NCI-H187 treated with DMSO at 0.1 percent for 48 hours (cell line): ENCODE measurements at places on chromosomes 7 and 10.

DNA sequence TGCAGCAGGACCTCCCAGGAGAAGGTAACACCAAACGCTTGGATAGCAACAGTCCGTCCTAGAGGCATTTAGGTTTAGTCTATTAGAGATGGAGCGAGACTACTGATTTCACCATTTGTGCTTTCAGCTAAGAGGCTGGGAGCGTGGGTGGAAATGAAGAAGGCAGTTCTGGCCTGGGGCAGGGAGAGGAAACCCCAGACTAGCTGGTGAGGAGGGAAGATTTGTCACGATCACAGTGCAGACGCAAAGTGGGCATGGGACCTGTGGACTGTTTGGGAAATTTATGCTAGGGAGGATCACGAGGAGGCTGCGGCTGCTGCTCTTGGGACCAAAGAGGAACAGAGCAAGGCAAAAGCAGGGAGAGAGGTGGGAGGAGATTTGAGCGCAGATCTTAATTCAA lies 130.4 kb upstream of the AOAH start:
- DNase-seq: no peak

DNA sequence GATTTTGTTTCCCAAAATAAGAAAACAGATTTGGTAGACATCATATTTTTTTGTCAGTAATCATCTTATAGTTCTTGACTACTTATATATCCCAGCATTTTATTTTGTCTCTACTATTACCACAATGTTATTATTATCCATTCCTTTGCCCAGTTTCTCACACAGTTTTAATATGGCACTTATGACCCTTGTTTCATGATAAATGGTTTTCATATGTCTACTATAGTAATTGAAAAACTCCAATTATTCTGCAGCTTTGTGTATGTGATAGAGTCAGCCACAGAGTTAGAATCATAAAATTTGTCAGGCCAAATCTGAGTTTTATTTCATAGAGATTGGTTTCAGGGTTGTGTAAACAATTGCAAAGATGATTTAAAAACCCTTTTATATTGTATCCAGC lies 203.9 kb downstream of the MALRD1 start:
- no peak for DNase-seq

GRCh38 chr7:1927937-1928644 lies 258.0 kb downstream of the ELFN1 start:
- DNase-seq: no peak

GRCh38 chr7:467393-467828 lies 52.2 kb downstream of the PDGFA start:
- no peak for DNase-seq

DNA sequence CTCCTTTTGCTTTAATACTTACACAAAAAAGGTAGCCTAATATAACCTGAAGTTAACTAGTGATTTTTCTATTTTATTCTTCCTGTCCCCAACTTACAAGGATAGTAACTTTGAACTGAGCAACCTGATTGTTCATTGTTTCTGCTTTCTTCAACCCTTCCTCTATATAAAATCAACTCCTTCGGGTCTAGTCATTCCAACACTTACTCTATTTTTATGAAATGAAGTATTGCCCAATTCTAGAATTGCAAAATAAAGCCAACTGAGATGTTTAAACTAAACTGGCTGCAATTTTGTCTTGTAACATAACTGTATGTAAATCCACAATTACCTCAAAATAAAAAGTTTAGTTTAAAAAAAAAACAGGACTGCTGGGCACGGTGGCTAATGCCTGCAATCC lies 20.3 kb upstream of the DNA2 start:
- no peak for DNase-seq

- no peak for DNase-seq
These were observed 510.1 kb downstream of the ARL4A start for GRCh38 chr7:13197501-13197900.

DNA sequence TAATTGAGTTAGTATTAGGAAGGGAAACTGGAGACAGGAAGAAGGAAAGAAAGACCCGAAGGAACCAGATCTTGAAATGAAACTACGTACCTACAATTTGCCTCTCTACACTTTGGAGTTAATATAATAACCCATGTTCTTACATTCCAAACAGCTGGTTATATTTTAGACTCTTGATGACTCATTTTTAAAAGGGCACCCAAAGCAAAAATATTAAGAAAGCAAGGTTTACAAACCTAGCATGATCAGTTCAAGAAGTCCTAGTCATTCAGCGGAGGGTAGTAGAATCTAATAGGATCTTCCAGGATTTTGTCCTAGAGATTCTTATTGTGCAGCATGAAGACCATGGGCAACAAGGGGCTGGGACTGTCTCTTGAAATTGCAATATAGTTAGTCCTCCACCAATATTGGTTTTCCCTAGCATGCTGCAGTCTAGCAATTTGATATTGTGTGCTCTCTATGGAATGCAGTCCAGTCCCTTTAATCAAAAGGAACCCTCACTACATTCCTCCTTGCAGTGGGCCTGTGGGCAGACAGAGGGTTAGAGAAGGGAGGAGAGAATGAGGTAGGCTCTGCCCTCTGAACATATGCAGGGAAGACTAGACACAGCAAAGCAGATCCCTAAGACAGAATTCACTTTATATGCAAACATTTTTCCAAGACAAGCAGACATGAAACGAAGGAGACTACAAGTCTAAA lies 230.3 kb downstream of the INHBA start:
- DNase-seq: no peak

GRCh38 chr10:77493851-77494261 lies 143.8 kb downstream of the KCNMA1 start:
- no peak for DNase-seq

DNA sequence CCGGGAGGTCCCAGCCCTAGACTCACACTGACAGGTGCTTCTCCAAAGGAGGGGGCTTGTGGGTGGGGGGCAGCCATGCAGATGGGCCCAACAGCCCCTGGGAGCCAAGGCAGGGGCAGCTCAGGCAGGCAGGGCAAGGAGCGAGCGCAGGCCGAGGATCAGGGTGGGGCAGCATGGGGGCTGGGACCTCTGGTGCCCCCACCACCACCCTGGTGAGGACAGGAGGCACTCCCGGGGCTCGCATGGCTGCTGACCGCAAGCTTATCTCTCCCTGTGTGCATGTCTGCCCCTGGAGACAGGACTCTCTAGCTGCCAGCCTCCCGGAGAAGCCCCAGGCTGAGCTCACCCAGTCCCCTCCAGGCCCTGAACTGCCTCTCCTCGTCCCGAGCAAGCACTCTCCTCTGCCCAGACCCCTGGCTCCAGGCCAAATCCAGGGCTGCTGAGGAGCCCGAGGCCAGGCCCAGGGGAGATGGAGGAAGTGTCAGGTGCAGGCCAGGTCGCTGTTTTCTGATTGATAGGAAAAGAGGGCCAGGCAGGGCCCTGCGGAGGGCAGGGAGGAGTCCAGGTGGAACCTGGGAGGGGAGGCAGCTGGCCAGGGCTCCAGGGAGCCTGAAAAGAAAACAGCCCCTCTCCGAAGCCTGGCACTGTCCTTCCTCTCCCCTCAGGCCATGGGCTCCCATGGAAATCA lies 39.0 kb downstream of the PDGFA start:
- no peak for DNase-seq

GRCh38 chr7:144468990-144469732 lies 65.7 kb upstream of the NOBOX start:
- no peak for DNase-seq

GRCh38 chr7:13910805-13911551 lies 78.5 kb downstream of the ETV1 start:
- no peak for DNase-seq

GRCh38 chr10:19629567-19629966 lies 186.7 kb upstream of the PLXDC2 start:
- DNase-seq: no peak

- DNase-seq: no peak
These were observed at the start of gene DOCK1 for GRCh38 chr10:126904818-126905701. TSS of gene DOCK1 (plus strand) at chr10:126905428. CDS start at chr10:126905518, 90 bp downstream.

- DNase-seq: no peak
These were observed 30.9 kb downstream of the CRCP start for GRCh38 chr7:66145400-66146104.

DNA sequence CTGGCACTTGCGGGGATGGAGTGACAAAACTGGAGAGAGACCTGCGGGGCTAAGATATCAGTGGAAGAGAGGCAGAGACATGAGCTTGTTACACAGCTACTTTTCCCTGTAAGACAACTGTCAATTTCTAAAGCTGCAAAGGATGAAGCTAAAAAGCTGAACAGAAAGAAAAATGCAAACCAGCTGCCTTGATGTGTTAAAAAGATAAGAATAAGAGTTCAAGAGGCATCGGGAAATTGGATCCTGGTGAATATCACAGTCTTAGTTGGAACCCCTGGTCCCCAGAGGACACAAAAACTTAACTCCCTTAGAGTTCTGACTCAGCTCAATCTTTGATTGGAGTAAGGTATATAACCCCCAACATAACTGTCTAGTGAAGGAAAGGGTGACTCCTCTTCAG lies 38.8 kb downstream of the VPS41 start:
- DNase-seq: no peak

GRCh38 chr7:26930201-26930600 lies 65.8 kb upstream of the SKAP2 start:
- no peak for DNase-seq

GRCh38 chr7:29341156-29341555 lies 146.6 kb downstream of the CHN2 start:
- DNase-seq: no peak
